ENCODE measurements at places on chromosomes 13 and 19.

DNA sequence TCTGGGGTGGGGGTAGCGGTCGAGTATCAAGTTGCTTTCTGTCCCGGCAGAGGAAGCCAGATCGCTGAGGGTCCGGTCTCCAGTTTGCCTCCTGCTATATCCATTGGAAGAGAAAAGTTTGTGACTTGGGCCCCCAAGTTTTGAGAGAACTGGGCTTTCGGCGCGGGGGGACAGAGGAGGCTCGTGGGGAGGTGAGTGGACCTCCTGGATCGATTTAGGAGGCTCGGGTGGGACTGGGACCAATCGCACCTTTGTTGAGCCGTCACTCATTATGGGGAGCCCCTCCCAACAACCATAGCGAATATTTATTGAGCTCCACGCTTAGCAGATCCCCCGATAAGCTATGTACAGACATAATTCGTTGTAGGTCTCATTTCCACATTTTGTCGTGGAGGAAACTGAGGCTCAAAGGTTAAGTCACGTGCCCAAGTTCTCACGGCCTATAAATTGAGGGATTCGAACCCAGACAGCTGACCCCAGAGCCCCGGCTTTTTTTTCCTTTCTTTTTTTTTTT is 909 bp downstream of the RFXANK start:
- no peak for DNase-seq

DNA sequence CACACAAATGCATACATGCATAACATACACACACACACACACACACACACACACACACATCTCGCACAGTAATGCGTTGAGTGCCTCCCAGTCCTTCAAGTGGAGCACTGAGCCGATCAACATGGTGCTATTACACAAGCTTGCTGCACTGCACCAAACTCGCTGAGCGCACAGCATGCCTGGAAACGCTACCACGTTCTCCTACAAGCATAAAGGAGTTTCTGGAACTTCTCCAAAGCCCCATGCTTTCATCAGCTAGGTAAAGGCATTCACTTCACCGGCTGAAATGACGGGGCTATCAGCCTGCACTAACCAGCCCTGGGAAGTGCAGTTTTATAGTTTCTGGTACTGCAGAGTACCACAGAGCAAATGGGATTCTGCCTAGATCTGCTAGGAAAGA is 92.7 kb downstream of the FGF14 start:
- DNase-seq: no peak

DNA sequence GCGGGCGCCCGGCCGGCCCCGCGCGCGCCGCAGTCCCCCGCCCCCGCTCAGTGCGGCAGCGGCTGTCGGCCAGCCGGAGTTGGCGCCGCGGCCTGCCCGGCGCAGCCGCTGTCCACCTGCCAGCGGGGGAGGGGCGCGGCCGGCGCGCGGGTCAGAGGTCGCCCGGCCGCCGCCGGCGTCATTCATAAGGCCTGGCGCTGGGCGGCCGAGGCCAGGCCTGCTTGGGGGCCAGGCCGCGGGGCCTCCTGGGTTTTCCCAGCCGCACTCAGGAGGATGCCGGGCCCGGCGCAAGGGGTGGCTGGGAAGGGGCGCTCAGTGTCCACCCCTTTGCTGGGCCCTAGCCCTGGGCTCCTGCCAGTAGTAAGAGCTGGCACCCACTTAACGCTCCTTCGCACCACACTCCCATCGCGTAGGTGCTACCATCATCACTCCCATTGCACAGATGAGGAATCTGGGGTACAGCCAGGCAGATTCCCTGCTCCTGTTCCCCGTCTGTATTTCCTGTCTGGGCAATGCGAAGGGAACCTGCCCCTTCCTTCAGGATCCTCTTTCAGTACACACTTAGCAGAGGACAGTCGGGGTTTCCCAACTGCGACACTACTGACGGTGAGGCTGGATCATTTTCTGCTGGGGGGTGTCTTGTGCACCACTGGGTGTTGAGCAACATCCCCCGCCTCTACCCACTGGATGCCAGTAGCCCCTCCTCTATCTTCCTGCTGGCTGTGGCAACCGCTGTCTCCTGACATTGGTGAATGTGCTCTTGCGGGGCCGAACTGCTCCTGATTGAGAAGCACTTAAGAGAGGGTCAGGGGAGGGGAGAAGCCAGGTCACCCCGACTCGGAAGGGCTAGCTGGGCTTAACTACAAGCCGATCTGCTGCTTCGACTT is 846 bp upstream of the PRKACA start:
- DNase-seq: peak; percentile 9

DNA sequence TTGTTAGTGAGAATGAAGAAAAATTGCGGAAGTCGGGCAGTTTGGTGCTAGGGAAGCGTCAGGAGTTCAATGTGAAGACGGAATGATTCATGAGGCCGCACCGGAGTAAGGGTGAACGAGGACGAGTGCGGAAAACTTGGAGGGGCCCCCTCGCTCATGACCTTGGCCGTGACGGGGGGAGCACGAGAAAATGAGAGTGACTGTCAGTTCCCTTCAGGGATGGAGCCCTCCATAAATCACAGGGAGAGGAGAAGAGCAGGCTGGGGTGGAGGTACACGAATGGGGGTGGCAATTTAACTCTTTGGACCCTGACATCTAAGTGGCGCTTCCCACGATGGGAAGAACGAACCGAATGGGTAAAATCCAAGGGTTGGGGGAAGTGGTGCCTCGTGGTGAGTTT is 486.4 kb downstream of the TSHZ3 start:
- DNase-seq: no peak

DNA sequence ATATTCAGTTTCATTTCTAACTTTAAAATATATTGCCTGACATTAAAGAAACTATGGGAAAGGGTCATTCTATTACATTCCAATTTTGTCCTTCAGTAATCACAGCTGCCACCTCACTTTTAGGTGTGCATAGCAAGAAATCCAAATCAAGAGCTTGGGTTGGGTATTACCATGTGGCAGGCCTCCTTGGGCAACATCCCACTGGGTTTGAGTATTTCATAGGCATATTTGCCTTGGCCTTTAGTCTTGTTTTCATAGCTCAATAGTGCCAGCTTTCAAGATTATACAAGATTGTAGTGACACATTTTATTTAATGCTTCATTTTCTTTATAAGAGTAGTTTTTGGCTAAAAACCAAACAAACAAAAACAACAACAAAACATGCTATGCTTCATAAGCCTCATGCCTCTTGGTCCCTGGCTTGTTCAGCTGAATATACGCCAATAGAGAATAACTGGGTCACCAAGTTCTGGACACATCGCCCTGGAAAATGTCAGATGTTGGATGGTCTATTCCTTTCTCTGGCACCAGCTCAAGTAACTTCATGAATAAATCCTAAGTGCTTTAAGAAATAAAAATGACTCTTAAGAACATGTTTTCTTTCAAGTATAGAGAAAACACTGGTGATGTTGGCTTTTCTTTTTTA is 167.4 kb upstream of the STARD13 start:
- no peak for DNase-seq

GRCh38 chr19:11100049-11100448 is 10.8 kb downstream of the LDLR start:
- DNase-seq: no peak

DNA sequence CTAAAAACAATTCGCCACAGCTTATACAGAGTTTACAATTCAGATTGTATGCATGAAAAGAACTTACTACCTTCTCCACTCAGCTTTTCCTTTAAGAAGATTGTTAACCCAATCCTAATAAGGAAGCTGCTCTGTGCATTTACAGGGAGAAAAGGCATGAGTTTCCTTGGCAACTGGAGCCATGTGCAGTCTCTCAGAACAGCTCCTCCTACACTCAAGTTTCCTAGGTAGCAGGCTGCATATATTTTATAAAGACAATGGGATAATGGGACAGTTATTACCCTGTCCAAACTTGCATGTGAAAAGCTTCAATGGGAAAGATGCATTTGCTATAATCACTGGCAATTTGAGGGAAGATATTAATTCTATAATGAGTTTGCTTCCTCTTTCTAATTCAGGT is 125.5 kb upstream of the TRPC4 start:
- peak; percentile 32 for DNase-seq

DNA sequence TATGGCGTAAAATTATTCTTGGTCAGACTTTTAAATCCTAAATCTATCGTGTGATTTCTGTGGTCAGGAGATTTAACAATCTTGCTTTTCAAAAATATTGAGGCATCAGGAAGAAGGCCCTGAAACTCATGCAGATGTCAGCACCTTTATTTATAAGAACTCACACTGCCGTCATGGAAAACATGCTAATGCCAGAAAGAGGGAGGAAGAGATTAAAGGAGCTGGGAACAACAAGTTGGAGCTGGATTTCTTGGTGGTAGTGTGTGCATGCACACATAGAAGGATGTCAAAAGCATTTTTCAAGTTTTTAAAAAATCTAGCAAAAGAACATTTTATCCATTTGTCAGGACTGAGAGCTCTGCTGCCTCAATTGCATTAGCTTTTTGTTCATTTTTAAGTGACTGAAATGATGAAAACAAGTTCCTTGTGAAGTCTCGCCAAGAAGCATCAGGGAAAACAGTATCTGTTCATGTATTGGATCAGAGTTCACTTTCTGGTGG is 342.5 kb downstream of the SPRY2 start:
- DNase-seq: no peak

- peak; percentile 33 for DNase-seq
These were observed 645 bp downstream of the UBL3 start for GRCh38 chr13:29849731-29850212.

- peak; percentile 26 for DNase-seq
These were observed 63.8 kb downstream of the DCT start for GRCh38 chr13:94415500-94416237.

GRCh38 chr13:40519637-40520036 is 146.8 kb downstream of the FOXO1 start:
- DNase-seq: no peak

DNA sequence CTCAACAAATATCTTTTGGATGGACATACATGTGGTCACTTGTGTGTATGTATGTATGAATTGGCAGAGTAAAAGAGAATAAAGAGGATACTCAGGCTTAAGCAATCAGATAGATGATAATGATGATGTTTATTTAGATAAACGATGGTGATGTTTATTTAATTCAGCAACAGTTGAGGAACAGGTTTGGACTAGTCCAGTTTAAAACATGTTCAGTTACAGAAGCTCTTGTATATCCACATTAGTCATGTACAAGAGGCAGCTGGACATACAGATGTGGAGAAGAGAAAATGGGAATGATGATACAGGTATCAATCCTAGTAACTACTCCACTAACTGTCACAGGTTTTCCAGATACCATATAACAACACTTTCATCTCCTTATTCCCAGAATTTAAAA is 232.1 kb downstream of the DIAPH3 start:
- no peak for DNase-seq

DNA sequence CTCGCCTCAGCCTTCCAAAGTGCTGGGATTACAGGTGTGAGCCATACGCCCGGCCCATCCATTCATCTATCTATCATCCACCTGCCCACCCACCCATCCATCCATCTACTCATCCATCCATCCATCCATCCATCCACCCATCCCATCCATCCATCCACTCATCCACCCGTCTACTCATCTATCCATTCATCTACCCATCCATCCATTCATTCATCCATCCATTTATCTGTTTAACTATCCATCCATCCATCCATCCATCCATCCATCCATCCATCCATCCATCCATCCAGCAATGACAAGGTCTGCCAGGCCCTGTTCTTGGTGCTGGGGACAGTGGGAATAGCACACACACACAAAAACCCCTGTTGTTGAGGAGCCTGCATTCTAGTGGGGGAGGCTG is 4.5 kb downstream of the VAV1 start:
- DNase-seq: no peak

GRCh38 chr19:17614476-17614875 is 59.0 kb downstream of the COLGALT1 start:
- no peak for DNase-seq

DNA sequence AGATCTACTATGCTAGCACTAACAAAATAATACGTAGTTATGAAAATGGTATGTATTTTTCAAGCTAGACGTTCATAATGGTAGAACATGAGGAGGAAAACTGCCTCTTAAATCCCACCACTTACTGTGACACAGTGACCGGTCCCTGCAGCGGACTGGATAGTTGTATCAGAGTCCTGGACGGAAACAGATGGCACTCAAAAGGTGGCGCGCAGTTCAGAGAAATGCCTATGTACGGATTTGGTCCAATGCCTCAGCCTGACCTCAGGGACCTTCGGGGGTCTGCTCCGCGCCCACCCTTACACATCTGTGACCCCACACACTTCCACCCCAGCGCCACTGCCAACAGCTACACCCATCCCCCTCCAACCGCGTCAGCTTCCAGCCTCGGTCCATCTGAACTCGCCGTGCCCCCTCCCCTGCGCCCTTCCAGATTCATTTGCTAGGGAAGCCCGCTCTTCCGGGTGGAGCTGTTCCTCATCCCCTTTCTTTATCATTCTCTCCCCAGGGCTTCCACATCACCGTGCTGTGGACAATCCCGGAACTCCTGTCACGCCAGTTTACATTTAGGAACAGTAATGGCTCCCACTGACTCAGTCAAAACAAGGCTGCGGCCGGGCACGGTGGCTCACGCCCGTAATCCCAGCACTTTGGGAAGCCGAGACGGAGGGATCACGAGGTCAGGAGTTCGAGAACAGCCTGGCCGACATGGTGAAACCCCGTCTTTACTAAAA is 792 bp upstream of the LENG8 start:
- DNase-seq: no peak

DNA sequence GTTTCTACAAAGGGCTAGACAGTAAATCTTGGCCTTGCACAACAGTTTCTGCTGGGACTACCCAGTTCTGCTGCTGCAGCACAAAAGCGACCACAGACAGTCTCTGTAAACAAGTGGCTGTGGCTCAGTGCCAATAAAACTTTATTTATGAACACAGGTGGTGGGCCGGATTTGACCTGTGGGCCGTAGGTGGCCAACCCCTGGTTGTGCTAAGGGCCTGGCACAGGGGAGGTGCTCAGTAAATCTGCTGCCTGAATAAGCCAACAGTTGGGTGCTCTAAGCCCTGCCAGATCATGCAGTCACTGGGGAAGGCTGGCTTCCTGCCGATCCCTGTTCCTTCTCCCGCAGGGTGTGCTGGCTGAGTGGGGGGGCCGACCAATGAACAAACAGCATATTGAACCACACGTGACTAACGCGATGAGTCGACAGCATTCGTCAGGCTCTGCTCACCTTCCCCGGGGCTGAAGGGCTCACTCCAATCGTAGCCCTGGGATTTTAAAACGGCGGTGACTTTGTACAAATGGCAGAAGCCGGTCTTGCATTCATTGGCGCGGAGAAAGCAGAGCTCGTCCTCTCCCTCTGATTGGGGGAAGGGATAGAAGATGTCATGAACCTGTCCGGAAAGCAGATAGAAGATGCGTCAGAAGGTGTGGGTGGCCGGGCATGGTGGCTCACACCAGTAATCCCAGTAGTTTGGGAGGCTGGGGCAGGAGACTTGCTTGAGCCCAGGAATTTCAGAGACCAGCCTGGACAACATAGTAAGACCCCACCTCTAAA is 24.3 kb upstream of the MYDGF start:
- DNase-seq: peak; percentile 73

DNA sequence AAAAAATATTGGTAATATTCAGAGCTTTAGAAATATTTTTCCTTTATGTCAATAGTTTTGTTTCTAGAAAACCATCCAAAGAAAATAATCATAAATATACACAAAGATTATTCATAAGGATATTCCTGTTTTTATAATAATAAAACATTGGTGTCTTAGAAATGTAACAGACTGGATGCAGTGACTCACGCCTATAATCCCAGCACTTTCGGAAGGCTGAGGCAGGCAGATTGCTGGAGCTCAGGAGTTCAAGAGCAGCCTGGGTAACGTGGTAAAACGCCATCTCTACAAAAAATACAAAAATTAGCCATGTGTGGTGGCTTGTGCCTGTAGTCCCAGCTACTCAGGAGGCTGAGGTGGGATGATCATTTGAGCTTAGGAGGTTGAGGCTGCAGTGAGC is 106.8 kb downstream of the DHRS12 start:
- no peak for DNase-seq
